Stimulated activated CD4-positive, alpha-beta T cell treated with anti-CD3 and anti-CD28 coated beads, Interleukin-1b, Interleukin-23, amount 100 ng/mL, for 1 hour (primary cell): ENCODE measurements at places on chromosomes 11 and 22.

GRCh38 chr11:112886434-112887370 lies 74.5 kb upstream of the NCAM1 start:
- no peak for DNase-seq

DNA sequence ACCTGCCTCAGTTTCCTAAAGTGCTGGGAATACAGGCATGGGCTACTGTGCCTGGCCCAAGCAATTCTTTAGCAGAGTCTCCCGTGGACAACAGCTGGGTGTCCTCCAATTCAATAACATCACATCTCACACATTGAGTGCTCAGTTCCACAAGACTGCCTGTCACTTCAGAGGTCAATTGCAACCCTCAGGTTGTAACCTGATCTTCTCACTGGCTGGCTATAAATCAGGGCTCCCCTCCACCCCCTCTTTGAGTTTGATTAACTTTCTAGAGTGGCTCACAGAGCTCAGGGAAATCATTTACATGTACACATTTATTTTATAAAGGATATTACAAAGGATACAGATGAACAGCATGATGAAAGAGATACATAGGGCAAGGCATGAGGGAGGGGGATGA lies 68.1 kb downstream of the MCHR1 start:
- DNase-seq: no peak

DNA sequence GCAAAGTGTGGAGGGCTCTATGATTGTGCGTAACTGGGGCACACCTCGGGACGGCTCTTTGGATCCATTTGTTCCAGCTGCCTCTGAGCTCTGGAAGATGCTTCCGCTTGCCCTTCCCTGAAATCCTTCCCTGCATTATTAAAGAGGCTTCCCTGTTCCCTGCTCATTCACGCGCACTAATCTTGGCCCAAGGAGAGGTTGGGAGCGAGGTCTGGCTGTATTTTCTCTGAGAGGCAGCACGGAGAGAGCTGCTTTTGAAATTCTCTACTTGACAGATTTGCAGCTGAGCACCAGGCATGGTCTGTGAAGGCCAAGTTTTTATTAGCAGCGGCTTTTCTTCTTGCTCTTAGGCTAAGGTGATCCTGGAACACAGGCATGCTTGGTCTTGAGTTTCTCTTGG lies 94.8 kb upstream of the NTM start:
- no peak for DNase-seq

DNA sequence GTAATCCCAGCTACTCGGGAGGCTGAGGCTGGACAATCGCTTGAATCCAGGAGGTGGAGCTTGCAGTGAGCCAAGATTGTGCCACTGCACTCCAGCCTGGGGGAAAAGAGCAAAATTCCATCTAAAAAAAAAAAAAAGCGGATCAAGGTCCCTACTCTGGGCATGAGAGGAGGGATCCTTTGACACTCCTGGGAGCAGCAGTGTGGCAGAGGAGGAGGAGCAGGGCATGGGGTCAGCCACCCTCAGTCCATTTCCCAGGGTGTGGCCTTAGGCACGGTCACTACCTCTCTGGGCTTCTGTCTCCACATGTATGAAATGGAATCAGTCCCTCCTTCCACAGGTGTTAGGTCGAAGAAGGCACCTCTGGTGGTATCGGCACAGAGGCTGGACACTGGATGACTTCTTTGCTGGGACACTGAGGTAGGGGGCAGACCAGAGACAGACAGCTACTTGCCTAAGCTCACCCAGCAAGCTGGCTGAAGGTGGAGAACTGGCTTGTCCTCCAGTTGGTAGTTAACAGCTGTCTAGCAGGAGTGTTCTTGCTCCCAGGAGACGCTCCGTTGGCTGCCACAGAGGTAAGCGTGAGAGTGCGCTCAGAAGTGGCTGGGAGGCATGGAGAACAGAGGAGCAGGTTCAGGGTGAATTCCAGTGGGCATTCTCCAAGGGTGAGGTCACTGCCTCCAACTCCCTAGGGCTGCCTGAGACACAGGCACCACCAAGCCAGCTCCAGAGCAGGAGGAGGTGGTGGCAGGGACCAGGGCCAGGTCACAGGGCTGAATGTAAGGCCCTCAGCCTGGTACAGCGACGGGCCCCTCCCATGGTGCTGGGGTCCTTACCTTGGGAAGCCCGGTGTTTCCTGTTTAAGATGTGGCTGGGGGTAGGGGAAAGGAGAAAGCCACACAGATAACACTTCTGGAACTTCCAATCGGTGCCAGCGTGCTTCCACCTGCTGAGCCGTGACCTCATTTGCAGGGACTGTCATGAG lies 19.5 kb downstream of the TXN2 start:
- DNase-seq: no peak

DNA sequence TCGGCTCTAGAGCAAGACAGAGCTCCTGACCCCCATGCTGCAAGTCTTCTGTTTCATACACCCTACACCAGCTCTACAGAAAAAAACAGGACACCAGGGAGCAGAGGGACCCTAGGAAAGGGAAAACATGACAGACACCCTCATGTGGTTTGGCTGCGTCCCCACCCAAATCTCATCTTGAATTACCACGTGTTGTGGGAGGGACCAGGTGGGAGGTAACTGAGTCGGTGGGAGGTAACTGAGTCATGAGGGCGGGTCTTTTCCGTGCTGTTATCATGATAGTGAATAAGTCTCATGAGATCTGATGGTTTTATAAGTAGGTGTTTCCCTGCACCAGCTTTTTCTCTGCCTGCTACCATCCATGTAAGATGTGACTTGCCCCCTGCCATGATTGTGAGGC lies 6.6 kb upstream of the C22orf39 start:
- DNase-seq: no peak

DNA sequence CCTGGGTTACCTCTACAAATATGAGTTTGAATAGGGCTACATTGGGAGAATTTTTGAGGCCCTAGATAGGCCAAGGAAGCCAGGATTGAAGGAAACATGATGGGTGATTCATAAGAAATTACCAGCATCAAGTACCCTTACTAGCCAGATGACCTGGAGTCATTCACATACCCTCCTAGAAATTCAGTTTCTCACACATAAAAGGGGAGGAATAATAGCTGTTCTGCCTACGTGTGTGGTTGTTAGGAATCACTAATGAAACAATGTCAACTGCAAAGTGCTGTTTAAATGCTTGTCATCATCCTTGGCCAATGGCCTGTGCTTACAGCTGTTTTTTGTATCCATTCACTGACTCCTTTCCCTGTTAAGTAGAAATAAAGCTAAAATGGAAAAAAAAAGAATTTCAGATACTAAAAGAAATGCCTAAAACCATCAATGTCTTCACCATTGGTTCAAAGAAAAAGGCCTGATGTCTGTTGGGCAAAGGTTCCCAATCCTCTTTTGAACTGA lies 114.4 kb downstream of the NCAM1 start:
- DNase-seq: no peak

DNA sequence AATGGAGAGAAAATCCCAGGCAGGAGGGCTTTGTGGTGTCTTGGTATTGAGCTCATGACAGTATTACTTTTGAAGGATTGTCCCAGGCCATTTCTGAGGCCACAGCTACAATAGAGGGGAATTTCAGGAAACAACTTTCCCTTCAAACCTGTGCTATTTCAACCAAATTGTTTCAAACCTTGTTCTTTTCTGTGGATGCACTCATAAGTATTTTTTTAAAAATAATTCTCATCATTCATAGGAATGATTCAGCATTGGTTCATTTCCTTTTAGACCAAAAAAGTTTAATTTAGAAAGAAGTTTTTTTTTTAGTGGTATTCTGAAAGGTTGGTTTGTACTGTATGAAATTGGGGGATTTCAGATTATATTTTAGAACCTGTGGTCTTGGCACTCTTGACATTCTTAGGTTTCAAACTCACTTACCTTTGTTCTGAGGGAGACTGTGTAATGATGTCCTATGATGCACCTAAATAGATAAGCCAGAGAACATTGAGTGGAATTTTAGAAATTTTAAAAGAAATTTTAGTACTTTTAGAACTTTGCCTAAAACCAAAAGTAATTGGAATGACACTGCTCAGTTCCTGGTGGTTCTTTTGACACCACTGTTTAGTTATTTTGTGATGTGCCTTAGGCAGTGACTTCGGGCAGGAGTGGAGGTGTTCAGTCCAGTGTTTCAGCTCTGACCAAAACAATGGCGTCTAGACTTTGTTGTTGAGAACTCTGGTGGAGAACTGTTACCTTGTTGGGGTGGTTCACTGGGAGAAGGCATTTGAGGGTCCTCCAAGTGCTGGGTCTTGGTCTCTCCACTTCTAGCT lies 12.2 kb downstream of the TEAD1 start:
- DNase-seq: no peak
